Foreskin fibroblast (primary cell): ENCODE measurements at places on chromosomes 5 and 9.

- DNase-seq: peak; percentile 59
These were observed 352.4 kb upstream of the ACTBL2 start for GRCh38 chr5:57834829-57835608.

DNA sequence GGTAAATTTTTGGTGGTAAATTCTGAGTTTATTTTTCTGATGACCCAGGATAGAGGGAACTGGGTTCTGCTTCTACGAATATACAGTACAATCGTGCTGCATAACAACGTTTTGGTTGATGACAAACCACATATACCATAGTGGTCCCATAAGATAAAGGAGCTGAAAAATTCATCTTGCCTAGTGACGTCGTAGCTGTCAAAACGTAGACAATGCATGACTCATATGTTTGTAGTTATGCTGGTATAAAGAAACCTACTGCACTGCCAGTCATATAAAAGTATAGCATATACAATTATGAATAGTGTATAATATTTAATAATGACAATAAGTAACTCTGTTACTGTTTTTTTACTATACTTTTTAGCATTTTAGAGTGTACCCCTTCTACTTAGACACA lies 244.0 kb downstream of the GAS1 start:
- DNase-seq: no peak

GRCh38 chr9:136615631-136616306 lies 46.9 kb upstream of the EGFL7 start:
- DNase-seq: no peak

DNA sequence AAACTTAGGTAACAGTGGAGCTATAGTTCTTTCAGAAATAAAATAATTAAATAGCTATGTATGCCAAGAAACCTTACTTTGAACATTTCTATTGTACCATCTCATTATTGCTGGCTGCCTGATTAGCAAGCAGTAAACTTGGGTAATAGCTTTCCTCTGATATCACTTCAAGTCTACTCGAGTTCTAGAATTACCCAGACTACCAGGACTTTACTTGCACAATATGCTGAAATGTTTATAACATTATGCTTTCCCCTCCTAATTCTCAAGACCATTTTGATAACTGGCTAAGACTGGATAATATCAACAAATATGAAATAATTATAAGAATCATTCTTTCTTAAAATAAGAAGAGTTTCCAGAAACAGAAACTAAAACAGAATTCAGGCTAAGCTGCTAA lies 512.6 kb downstream of the RAB3C start:
- DNase-seq: peak; percentile 66

DNA sequence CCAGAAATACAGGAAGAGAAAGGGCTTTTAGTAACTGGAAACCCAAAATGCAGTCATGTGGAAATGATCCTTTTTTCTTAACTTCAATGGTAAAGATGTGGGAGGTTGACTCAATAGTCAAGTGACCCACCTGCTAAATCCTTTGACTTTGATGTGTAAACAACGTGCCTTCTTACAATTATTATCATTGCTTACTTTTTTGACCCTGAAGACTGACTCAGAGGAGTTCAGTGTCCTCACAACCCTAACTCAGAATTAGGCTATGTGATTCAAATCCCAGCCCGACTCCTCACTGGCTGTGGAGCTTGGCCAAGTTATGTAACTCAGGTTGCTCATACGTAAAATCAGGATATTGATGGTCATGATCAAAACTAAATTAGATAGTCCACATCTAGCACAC lies 27.9 kb downstream of the ANXA1 start:
- DNase-seq: peak; percentile 70

DNA sequence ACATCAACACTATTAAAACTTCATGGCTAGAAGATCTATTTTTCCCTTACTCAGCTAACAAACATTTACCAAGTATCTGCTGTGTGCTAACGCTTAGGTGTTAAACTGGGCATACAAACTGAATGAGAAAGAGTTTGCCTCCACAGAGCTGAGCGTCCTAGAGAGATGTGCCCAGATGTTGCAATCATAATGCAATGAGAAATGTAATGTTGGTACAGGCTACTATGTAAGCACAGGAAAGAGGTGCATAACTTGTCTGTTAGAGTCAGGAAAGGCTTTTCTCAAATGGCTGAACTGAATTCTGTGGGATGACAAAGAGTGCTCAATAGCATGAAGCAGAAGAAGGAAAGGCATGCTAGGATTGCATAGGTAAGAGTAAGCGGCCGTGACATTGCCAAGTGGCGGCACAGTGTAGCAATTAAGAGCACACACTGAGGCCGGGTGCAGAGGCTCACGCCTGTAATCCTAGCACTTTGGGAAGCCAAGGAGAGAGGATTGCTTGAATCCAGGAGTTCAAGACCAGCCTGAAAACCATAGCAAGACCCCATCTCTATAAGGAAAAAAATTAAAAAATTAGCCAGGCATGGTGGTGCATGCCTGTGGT lies 137.8 kb downstream of the MEF2C start:
- DNase-seq: peak; percentile 28

- DNase-seq: peak; percentile 37
These were observed 177.6 kb downstream of the MUSK start for GRCh38 chr9:110846215-110846614.

DNA sequence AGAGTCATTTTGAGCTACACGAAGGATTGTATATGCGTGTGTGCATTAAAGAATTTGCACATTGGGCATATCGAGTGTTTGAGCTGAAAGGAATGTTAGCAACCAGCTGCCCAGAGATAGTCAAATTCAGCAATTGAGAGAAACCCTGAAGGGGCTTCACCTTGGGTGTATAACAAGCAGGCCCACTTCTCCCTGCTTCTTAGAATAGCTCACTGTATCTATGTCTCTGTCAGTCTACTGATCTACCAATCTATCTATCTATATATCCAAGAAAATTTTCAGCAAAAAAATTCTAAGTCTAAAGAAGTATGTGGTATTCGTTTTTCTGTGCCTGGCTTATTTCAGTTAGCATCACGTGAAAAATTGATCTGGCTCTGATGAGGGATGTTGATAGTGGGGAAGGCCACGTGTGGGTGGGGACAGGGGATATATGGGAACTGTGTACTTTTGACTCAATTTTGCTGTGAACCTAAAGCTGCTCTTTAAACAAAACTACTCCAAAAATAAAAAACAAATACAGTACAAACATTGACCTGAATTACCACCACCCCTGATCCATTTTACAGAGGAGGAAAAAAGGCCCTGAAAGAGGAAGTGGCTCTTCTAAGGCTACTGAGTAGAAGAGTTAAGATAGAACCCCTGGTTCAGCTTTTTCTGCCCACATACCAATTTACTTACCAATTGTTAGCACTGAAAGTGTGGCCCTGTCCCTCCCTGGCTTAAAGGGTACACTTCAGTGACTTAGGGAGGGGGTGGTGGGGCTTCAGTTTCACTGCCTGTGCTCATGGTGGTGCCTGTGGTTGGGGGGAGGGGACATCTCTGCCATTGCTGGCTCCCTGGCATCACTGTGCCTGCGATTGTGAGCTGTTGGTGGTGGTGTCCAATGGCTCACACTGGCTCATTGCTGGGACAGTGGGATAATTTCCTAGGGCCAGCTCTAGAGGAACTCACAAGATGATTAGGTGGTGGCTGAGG lies 141.8 kb downstream of the DOCK2 start:
- DNase-seq: no peak

DNA sequence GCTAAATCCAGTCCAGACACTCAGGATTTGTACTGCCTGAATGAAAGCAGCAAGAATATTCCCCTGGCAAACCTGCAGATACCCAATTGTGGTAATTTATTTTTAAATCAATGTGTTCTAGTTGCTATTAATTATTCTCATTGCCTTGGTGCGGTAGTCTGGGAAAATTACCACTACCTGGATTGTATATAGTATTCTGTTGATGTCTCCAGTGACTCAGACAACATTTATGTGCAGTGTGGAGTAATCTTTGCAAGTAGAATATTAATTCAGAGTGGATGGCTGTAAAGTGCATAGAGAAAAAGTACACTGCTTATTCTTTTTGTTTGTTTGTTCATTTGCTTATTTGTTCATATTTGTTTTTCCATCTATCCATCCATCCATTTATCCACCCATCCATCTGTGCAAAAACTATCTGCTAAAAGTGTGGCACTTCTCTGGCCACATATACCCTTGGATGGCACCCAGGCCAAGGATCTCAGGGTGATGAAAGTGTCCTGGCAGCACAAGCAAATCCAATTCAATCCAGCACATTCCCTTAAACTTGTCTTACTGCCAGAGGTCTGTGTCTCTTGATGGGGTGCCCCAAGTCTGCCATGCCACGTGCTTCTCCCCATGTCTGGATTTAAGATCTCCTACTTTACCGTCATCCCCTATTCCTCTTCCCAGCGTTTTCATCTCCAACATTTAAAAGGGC lies 41.3 kb downstream of the NTRK2 start:
- no peak for DNase-seq

DNA sequence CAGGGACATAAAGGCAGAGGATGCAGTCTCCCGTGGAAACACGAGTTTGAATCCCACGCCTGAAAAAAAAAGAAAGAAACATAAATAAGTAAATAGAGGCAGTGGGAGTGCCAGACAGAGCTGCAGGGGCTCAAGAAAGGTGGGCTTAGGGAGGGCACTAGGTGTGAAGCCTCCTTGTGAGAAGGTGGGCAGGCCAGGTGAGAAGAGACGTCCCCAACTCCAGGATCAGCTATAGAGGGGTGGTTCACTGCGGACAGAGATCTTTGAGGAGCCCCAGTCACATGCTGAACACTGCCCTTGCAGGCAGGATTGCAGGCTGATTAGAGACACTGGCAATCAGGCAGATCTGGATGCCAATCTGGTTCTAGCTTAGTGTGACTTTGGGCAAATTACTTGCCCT lies 172.1 kb downstream of the RGS3 start:
- no peak for DNase-seq

DNA sequence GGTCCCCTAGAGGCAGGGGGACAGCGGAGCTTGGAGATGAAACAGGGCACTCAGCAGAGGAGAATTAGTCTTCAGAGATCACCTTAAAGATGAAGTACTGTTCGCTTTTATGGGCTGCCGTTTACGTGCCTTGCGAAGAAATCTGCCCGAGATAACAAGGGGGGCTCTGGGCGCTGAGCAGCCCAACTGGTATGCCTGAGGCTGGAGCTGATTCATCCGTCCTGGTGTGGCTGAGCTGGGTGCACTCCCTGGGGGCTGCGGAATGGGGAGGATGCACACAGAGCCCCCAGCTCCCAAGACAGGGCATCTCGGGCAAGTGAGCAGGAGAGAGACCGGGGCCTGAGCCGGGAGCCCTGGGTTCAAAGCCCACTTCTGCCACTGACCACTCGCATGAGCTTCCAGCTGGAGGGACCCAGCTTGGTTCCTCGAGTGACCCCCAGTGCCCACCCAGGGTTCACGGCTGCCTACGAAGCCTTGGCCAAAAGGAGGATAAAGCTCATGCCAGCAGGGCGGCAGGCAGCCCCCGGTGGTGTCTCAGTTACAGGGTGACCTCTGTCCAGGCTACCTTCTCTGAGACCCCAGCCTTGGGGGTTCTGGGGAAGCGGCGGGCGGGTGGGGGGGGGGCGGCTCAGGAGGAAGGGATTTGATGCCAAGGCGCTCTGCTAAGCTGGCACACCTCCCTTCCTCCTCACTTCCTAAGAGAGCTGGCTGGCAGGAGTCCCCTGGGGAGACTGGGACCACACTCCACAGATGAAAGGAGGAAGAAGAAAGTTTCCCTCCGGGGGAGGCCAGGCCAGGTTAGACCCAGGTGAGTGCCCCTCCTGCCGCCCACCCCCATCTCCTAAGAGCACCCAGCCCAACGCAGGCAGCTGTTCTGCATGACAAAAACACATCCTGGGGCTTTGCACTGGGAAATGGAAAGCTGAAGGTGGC lies 5.7 kb downstream of the FIBCD1 start:
- peak; percentile 90 for DNase-seq

DNA sequence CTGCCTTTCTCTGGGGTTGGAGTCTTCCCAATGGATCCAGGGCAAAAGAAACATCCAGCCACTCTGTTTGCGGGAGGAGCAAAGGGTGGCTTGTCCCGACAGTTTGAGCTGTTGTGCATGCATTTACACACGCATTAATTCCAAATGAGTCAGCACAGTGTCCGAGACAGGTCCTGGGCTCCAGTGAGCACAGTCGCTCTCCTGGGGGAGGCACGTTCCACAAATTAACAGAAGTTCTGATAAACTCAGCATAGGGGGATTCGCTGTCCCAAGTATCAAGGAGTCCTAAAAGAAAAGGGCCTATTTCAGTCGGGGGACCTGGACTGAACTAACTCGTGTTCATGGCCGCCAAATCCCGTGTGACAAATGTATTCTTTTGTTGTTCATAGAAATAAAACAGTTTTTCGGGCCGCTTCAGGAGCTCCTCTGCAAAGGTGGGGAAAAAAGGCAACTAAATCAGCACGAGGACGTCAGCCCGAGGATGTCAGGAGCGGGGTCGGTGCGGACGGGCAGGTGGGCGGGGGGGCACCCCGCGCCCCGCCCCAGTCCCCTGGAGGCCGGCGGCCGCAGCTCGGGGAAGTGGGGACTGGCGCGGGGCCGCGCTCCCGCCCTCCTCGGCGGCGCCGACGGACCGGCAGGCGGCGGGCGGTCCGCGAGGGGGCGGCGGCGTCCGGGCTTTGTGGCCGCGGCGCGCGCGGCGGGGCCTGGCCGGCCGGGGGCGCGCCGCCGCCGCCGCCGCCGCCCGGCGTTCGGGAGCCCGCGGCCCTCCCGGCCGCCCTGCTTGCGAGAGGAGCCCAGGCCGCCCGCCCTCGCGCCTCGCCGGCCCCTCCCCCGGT lies at the start of gene MSANTD3:
Gene MSANTD3 (plus strand): TSS at position 614 of the 836 bp plus-strand sequence. CDS start 14,796 bp downstream, outside the sequence.
- DNase-seq: peak; percentile 75

DNA sequence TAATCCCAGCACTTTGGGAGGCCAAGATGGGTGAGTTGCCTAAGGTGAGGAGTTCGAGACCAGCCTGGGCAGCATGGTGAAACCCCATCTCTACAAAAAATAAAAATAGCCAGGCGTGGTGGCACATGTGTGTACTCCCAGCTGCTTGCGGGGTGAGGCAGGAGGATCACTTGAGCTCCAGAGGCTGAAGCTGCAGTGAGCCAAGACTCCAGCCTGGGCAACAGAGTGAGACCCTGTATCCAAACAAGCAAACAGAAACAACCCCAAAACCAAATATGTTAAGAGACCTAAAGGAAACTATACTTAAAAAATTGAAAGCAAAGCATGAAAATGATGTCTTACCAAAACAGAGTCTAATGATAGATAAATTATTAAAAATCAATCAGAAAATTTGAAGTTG lies 12.4 kb downstream of the HNRNPAB start:
- DNase-seq: no peak

- DNase-seq: no peak
These were observed 21.3 kb downstream of the MSX2 start for GRCh38 chr5:174745590-174746103.

- DNase-seq: no peak
These were observed 77.6 kb downstream of the CACNA1B start for GRCh38 chr9:137955224-137955570.
